ENCODE measurements at places on chromosomes 6 and 20.
A peak's percentile ranks its signal among the peaks of the same experiment; 100 is the strongest.

DNA sequence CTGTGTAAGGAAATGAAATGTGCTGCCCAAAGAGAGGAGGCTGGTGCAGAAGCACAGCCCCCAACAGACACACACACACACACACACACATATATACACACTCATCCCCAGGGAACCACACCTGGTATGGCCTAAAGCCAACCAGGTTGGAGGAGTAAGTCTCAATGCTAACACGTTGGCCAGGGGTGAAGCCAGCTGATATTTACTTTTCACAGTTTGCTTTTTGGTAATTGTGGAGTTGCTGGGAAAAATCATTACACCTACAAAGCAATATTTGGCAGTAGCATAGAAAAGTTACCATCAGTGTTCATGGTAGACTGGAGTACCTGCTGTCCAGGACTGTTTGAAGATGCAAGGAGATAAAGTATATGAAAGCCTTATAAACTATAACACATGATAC lies 50.3 kb upstream of the NAA20 start:
- no peak for DNase-seq

DNA sequence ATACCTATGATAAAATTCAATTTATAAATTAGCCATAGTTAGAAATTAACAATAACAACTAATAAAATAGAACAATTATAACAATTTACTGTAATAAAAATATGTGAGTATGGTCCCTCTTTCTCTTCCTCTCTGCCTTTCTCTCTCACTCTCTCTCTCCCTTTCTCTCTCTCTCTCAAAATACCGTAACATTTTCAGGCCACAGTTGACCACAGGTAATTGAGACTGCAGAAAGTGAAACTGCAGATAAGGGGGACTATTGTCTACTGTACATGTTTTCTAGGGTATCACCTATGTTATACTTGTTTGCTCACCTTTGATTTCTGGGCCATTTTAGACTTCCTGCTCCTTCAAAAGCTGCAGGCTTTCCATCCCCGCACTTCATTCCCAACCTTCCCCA lies 46.8 kb downstream of the LY86 start:
- no peak for DNase-seq

DNA sequence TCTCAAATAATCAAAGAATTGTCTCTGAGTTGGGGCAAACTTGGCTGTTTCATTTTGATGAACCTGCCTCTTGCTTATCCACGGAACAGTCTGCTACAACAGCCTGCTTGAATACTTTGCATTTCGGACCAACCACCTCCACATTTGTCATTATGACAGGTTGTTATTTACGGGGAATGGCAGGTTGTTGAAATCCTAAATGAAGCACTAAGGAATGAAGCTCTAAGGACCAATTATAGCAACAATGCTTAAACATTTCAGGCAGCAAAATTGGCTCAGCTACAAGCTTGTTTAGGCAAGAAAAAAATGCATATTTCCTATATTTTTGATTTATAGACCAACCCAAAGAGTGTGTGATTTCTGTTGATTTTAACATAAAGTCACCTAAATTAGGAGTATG lies 84.5 kb downstream of the MAP3K7 start:
- no peak for DNase-seq

DNA sequence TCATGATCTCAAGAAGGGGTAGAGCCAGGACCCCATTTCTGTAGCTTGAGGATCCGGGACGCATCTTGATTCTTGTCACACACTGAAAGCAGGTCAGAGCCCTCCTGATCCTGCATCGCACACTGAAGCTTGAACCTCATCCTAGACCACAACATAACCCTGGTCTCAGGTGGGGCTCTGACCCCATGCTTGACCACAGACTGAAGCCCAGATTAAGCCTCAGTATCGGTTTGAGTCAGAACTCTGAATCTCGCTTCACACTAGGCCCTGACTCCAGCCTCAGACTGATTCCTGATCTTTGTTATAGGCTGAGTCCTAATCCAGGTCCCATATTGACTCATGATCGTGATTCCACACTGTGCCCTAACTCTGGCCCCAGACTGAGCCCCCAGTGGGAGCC lies 8.5 kb upstream of the RSPO4 start:
- no peak for DNase-seq

GRCh38 chr6:27669295-27669623 lies 196.4 kb upstream of the ZNF184 start:
- no peak for DNase-seq

DNA sequence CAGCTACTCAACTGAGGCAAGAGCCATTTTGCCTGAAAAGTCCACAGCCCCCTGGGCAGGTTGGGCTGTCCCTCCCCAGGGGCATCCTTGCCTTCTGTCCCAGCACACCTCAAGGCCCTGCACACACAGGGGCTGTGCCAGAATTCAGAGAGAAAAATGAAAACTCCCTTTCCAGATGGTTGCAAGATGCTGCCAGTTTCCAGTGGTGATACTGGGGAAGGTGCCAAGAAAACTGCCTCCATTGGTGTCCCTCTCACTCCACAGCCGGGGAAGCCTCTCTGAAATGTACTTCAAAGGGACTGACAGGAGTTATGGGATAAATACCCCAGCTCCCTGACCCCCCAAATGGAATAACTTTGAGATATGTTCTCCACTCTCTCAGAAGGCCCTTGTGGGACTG lies 154.2 kb upstream of the MAFB start:
- no peak for DNase-seq

DNA sequence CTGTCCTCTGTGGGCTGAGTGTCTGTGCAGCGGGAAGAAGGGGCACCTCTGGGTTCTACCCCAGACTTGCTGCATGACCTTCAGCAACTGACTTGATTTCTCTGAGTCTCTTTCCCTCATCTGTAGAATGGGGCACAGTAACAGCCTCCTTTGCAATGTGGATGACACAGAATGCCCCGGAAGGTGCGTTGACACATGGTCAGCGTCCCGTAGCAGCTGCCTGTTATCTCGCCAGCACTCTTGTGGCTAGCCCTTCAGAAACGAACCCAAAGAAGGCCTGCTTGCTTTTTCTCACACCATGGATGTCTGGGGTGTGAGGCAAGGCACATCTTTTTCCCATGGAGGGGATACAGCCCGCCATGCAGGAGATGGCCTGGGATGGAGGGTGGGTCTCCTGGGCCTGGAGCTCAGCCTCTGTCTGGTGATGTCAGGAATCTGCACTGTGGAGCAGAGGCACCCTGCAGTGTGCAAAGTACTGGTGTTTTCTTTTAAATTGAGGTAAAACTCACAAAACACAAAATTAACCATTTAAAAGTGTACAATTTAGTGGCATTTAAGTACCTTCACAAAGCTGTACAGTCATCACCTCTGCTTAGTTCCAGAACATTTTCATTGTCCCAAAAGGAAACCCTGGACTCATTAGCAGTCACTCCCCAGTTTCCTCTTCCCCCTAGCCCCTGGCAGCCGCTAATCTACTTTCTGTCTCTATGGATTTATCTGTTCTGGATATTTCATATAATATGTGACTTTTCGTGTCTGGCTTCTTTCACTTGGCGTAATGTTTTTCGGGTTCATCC lies 59.8 kb upstream of the FAM83D start:
- no peak for DNase-seq

- peak; percentile 40 for DNase-seq
Observed at GRCh38 chr20:28562510-28562898, 2695.0 kb upstream of the DEFB115 start.

DNA sequence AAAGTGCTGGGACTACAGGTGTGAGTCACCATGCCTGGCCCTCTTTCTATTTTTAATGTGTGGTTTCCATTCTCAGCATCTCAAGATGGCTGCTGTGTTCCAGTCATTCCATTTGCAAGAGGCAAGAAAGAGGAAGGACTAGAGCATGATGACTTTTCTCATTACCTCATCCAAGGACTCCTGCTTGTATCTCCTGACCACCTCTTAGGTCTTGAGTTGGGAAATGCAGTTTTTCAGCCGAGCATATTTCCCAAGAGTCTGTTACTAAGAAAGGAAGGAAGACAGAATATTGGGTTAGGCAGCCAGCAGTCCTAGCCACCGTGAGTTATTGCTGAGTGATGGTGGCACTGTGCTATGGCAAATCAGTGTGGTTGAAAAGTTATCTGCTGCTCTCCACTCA lies 108.4 kb upstream of the INSM1 start:
- no peak for DNase-seq

DNA sequence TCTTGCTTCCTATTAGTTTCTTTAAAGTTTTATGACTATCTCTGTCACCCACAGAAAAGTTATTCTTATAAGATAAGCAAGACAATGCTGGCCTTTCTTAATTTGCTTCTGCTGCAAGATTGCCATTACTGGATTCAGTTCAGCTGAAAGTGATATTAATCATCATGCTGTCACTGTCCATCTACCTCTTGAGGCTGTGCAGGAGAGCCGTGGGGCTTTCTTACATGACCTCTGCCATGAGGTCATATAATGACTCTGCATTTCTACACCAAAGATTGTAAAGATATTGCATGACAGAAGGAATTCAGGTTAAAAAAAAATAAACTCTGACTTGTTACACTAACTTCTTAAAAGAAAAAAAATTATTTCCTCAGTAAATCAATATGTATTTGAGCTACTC lies 106.9 kb downstream of the TRDN start:
- DNase-seq: peak; percentile 36

DNA sequence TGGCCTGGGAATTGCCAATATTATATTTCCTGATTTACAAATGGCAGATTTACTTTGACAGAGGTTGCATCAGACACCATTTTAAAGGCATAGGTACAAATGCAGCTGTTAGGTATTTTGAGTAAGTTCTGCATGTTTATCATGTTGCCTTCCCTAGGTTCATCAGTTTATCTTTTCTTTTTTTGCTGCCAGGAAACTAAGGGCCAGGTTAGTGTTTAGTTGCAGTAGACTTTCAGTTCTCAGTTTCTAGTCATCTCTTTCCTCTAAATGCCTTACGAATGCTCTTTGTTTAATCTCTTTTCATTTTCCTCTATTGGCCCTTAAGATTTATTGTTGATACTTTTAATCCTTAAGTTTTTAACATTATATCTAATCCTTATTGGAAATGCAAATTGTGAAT lies 129.9 kb downstream of the SMAP1 start:
- no peak for DNase-seq

DNA sequence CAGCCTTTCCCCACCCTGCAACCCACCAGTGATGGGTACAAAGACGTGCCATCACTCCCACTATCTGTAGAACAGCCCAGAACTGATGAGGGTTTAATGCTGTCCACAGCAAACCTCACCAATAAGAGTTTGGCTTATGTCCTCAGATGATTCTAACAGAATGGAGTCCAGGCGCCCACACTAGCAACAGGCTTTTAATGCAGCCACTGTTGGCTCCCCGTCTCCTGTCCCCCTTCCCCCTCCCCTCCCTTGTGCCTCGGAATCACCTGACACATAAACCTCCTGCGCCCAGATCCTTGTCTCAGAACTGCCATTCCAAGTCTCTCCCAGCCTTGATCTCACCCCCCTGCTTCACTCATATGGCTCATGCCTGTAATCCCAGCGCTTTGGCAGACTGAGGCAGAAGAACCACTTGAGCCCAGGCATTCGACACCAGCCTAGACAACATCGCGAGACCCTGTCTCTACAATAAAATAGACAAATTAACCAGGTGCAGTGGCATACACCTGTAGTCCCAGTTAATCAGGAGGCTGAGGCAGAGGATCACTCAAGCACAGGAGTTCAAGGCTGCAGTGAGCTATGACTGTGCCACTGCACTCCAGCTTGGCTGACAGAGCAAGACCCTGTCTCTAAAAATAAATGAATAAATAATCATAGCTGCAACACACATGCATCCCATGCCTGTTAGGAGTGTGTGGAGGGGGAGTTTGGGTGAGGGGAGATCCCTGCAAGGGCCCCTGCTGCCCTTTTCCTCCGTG lies 85.6 kb downstream of the SNX5 start:
- no peak for DNase-seq

DNA sequence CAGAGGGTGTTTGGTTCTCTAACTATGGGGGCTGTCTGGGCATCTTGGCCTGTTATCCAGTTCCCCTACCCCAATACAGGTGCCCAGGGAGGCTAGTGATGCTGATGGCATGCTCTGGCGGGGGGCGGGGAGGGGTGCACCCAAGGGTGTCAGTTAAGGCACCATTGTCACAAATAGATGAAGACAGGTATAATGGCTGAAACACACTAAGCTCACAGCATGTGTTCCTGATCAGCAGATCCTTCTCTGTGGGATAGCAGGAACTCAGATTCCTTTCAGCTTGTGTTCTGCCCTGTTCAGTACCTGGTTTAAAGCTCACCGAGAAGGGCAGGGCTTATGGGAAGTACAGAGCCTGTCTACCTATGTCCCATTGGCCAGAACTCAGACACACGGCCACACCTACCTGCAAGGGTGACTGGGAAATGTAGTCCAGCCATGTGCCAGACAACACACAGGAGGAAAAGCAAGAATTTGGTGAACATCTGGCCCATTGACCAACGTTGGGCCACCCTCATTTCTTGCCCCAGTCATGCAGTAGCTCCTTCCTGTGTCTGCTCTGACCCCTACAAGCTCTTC lies 3.4 kb upstream of the RSPO4 start:
- peak; percentile 45 for DNase-seq

DNA sequence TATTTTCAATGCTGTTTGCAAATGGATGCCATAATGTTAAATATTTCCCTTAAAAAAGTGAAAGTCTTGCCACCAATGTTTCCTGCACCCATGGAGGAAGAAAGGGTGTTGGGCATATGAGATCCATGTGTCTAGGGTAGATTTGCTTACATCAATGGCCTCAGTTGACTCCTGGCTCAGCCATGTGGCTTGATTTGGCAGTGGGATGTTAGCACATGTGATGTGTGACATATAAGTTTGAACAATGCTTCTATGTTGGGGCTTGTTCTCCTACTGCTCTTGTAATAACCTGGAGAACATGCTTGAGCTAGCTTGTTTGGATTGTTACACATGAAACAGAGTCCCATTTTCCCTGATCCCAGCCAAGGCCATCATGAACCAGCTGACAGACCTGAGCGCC lies 187.6 kb downstream of the SCP2D1 start:
- no peak for DNase-seq

Measured in renal cortical epithelial cell (primary cell).